Activated CD8-positive, alpha-beta memory T cell treated with anti-CD3 and anti-CD28 coated beads for 1 hour (primary cell): ENCODE measurements at places on chromosomes 5 and 9.

- no peak for DNase-seq
Observed at GRCh38 chr9:104256696-104257062, 162.6 kb downstream of the SMC2 start.

- no peak for DNase-seq
Observed at GRCh38 chr9:97840521-97840920, 12.5 kb upstream of the FOXE1 start.

DNA sequence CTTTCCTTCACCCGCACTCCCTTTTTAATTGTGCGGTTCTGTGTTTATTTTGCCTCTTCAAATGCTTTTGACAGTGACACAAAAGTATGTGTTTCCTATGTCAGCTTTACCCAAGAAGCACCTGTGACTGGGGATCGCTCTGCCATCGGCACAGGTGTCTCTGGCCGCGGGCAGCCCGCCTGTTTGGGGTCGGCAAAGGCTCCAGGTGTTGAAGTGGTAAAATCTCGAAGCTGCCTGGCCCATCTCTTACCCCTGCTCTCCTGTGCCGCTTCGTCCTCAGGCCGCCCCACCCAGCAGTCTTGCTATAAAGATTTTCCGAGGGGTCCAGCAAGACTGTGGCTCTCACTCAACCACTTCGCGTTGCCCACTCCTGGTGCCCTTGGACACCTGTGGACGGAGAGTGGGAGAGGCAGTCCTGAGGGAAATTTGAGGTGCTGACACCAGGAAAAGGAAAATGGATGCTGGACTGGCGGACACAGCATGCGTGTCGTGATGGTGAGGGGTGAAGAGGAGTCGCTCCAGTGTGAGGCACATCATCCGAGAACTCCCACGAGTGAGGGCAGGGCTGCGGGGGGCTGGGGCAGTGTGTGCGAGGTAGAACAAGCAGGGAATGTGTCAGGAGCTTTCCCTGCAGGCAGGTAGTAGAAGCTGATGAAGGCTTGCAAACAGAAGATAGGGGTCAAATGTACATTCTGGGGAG is 29.1 kb upstream of the CEP72 start:
- DNase-seq = no peak

DNA sequence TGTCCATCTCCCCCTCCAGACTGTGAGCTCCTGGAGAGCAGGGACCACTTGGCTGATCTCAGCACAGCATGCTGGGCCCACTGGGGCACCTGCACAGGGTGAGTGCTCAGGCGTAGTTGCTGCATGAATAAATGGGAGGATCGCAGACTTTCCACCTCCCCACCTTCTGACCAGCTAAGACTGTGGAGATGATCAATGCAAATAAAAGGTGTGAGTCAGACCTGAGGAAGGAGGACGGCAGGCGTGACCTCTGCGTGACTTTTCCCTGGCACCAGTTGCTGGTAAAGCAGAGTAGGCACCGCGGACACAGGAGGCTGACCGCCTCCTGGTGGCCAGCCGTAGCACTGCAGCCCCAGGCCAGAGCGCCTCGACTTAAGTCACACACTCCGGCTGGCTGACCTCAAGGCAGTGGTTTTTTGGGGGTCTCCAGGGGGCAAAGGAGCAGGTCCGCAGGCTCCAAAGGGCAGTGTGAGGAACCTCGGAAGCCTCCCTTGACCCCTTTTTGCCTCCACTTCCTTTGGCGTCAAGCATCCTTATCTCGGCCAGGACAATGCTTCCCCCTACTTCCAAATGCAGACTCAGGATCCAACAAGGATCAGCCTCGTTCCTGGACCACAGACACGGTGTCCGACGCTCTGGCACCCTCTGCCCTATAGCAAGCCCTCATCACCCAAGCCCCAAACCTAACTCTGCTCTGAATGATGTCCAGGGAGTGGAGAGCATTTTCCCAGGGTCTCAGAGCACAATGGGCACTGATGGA is 12.7 kb upstream of the TDRD7 start:
- no peak for DNase-seq

DNA sequence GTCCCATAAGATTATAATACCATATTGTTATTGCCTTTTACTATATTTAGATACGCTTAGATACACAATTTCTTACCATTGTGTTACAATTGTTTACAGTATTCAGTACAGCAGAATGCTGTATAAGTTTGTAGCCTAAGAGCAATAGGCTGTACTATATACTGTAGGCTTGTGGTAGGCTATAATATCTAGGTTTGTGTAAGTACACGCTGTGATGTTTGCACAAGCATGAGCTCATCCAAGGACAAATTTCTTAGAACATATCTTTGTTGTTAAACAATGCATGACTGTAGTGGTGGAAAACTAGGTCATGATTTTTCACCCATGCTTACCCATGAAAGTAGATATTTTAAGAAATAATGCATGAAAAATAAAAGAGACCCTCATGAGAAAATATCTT is 509.4 kb upstream of the CDH18 start:
- DNase-seq = no peak

DNA sequence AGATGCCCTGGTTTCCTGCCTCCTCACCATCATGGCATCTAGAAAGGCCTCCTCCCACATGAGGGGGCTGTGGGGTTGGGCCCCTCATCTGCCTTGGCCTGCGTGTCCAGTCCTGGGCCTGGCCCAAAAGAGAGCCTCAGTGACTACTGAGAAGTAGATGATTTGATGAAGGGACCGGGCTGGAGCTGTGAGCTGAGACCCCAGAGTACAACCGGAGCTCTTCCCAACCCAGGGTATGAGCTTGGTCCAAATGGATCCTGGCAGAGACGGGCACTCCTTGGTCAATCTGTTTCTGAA is 62.9 kb downstream of the FGF18 start:
- no peak for DNase-seq

DNA sequence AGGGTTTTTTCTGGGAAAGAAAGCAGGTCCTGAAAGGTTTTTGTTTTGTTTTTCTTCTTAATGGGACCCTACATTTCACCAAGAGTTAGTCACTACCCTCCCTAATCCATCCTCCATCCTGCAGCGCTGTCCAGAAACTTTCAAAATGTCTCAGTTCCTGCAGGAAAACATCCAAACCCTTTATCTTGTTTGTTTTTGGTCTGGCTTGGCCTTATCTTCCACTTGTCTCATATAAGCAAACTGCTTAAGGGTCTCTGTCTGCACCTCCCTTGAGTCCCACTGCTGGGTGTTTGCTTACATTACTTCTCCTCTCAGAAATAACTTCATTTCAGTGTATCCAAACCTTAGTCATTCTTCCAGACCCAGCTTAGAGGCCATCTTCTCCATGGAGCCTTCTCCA is 11.0 kb upstream of the TRAF1 start:
- no peak for DNase-seq

GRCh38 chr9:90024409-90024808 is 419.6 kb downstream of the GADD45G start:
- no peak for DNase-seq

GRCh38 chr9:5976674-5977397 is 38.6 kb downstream of the RANBP6 start:
- no peak for DNase-seq
